Natural killer cell (primary cell): ENCODE measurements at places on chromosomes 3 and 15. TPM values are rescaled to one million over a fixed set of nuclear protein-coding genes. Genes with fewer than 3 reads are reported as not detected.

- DNase-seq: peak; percentile 71
Measured at GRCh38 chr3:184259878-184260723, 1.3 kb downstream of the CAMK2N2 start.

Gene GRIP2
- not detected for total RNA-seq

Gene CFAP20DC
- total RNA-seq: 0.20 TPM

- DNase-seq: no peak
Measured at GRCh38 chr3:126749547-126749875, 45.5 kb downstream of the CHCHD6 start.

Gene RARRES1
- total RNA-seq: not detected

DNA sequence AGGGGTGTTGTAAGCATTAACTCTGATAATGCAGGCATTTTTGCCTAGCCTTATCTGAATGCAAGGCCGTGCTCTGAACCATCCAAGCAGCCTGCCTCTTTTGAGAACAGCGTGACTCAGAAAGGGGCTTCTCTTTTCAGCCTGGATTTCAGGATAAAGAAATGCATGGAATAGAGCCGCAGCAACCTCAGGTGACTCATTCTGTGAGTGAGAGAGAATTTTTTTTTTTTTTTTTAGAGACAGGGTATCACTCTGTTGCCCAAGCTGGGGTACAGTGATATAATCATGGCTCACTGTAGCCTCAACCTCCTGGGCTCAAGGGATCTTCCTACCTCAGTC is 20.6 kb upstream of the PDE8A start:
- no peak for DNase-seq

Gene PLSCR5
- not detected for total RNA-seq

- DNase-seq: no peak
Measured at GRCh38 chr3:194087995-194088855, 47.7 kb upstream of the HES1 start.

Gene CPA3
- 1.1 TPM for total RNA-seq

DNA sequence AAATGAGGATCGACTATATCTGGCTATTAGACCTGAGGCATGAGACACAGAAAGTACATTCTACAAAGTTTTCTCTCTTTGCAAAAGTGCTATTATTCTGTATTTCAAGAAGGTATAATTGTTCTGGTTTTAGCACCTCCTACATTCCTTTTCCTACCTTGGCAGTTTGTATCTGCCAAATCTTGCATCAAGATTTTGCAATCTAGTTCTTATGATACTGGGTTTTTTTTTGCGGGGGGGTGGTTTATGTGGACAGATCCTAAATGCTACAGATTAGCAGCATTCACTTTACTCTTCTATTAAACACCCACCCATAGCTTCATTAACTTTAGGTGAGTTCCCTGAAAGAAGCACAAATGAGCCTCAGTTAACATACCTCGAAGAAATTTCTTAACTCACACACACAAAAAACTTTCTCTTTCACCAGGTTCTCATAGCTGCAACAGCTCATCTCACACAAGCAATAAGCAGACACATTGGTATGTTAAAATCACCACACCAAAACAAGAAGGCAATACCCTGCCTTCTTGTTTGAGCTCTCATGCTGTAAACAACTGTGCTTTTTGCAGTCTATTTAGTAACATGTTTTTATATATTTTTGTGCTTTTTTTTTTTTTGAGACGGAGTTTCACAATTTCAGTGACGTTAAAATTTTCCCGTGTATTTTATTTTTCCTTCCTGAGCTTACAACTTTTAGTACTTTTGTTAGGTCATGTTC is 73.0 kb upstream of the VGLL4 start:
- no peak for DNase-seq

Gene LRTM1
- total RNA-seq: not detected

DNA sequence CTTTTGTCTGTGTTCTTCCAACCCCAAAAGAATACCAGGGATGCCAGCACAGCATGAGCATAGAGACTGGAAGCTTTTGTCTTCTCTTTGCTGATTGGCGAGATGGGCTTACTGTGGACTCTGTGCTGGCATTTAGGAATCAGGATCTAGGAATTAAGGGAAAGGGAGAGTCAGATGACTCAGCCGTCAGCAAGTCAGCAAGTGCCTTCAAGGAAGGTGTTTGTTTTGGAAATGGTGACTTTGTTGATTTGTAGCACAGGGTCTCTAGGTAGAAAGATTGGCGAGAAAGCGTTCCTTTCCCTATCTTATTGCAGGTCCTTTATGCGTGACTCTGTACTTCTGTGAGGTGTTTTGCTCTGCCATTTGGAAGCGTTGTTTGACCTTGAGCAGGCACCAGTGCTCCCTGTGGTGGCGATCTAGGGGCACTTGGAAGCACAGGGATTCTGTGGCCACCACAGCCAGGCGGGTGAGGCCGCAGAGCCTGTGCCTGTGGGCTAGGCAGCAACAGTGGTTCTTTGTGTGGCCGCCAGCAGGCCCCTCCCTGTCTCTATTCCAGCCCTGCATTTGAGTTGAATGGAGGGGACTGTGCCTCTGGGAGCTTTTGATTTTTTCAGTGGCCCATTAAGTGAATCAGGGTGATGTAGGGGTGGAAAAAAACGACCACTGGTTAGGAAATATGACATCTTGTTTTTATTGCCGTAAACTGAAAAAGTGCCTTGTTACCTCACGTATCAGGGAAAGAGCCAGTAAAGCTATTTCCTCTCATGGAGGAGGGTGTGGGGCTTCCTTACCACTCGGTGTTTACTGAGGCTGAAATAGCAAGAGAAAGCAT is 19.0 kb downstream of the FAN1 start:
- no peak for DNase-seq

GRCh38 chr3:42772670-42773408 is at the start of gene CCDC13:
Gene CCDC13, minus strand, starts transcription at chr3:42773253. Its CDS starts 14,908 bp downstream, at chr3:42758345.
- DNase-seq: peak; percentile 88

Gene EPHB1
- total RNA-seq: 0.60 TPM

DNA sequence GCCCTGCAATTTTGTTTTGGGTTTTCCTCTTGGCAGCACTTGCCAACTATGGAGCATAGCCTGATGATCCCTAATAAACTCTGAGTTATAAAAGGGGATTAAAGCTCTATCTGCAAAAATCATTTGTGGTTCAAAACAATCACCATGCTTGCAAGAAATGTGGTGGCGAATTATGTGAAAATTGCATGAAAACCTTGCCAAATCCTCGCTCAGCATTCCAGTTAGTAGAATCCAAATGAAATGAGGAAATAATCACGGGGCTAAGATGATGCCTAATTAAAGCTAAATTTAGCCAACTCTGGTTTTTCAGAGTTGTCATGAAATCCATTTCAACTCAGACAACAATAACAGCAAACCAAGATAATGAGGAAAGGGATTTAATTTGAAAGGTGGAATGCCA is 73.0 kb upstream of the PROK2 start:
- DNase-seq: no peak

Gene TMEM212
- not detected for total RNA-seq

DNA sequence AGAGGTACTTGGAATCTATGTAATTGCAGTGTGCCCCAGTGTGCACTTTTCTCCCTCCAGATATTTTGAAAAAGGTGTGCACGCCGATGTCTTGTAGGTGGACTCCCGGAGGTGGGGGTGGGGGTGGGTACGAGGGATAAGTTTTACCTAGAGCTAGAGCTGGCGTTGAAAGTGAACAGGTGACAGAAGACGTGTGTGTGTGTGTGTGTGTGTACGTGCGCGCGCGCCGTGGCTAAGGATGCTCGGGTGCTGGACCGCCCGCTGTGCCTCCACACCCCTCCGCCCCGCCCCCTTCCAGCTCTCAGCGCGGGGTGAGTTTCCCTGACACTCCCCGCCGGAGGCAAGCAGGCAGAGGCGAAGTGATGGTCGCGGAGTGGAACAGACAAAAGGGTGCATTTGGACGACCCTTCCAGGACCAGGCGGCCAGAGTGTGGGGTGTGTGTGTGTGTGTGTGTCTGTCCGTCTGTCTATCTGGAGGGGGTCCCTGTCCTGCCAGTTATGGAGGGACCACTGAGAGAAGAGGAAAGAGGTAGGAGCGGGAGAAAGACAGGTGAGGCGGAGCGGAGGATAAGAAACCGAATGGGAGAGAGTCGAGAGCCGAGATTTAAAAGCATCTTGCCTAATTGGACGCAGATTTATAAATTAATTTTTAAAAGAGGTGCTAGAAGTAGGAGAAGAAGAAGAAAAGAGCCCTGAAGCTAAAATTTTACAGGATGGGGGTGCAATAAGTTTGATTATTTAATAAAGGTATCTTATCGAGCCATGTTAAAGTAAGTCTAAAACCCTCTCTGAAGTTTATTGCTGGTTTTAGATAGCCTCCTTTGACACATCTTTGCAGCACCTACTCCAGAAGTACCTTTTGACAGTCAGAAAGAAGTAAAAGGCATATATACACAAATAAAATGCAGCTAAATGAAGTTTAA is 335.8 kb upstream of the THRB start:
- DNase-seq: no peak

DNA sequence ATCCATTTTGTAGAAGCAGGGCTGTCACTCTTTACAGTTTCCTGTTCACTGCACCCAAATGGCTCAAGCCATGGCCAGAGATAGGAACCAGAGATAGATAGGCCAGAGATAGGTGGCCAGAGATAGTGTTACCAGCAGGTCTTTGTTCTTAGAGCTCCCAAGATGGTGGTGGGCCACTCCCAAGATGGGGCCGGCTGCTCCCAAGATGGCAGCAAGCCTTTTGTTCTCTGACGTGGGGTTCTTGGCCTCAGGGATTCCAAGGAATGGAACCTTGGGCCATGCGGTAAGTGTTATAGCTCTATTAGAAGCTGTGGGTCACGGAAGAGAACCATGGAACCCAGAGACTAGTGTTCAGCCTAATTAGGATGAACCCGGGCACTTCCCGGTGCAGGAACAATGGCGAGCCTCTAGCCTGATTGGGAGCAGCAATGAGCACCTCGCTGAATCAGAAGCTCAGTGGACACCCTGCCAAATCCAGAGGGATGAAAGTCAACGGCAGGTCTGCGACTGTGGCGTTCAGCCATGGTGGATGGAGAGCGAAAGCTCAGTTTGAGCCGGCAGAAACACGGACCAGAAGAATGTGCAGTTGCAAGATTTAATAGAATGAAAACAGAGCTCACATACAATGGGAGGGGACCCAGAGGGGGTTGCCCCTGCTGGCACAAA is 45.0 kb upstream of the CD96 start:
- DNase-seq: no peak

DNA sequence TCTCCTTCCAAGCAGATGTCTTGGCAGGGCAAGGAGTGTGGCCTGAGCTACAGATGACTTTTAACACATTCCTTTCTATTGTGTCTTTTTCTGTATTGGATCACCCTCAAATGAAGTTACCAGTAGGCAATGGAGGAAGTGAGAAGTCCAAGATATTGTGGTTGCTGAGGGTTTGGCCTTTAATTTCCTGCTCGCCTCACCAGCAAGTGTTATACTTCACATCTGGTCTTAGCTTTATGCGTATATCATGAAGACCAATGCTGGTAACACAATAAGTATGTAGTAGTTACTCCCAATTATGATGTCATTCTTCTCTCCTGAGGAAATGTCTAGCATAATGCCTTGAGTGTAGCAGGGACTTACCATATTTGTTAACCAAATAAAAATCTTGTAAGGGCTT is 179.9 kb downstream of the ZIC1 start:
- no peak for DNase-seq

- DNase-seq: no peak
Measured at GRCh38 chr3:100465892-100466777, 26.3 kb upstream of the TMEM45A start.

- DNase-seq: no peak
Measured at GRCh38 chr3:57968501-57968900, 39.7 kb upstream of the FLNB start.

Gene GHSR
- total RNA-seq: 1.3 TPM

Gene FAM81A
- total RNA-seq: not detected

Gene PRSS50
- 0.16 TPM for total RNA-seq

- no peak for DNase-seq
Measured at GRCh38 chr3:146974001-146974400, 368.9 kb upstream of the PLSCR5 start.

- DNase-seq: no peak
Measured at GRCh38 chr15:28786521-28786920, 61.9 kb downstream of the GOLGA6L7 start.

DNA sequence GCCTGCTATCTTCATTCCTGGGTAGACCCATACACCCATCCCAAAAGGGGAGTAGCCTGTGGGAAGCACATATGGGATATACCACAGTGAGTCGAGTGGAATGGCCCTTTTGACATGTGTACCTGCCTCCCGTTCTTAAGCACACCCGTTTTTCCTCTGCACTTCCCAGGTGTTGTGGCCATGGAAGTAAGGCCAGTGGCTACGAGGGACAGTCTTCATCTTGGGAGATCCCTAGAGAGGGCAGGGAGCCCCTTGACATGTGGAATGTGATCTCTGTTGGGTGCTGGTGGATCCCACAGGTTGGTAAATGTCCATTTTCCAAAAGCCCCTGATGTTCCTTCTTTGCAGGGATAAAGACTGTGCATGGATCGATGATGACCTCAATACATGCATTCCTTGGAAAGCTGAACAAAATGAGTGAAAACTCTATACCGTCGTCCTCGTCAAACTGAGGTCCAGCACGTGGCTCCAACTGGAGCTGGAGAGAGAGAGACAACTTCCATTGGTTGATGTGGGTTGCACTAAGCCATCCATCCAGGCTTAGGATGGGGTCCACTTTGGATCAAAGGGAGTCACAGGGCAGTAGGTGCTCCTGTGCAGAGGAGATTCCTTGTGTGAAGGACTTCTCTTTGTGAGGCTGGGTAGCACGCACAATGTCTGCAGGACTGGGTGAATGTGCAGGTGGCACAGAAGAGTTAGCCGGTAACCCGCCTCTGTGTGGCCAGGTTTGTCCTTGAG is 136.8 kb downstream of the SNRPN start:
- DNase-seq: no peak

Gene TIPIN
- 5.5 TPM for total RNA-seq

- DNase-seq: no peak
Measured at GRCh38 chr15:27234593-27234992, 263.6 kb downstream of the GABRG3 start.

- DNase-seq: no peak
Measured at GRCh38 chr15:88126695-88127431, 129.7 kb downstream of the NTRK3 start.

DNA sequence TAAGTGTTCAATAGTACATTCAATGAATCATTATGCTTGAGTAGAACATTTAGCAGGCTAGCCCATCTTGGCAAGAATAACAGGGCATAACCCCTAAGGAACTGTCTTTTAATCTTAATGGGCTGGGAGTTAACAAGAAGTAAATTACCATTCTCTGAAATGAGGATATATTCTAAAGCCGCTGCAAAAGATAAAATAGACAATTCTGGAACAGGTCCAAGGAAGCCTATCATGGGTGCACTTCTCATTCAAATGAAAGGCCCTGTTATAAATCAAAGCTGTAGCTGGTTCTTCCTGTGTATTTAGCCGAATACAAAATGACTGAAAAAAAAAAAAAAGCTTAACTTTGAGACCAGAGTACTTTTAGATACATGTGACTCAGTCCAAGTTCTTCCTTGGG is 15.6 kb downstream of the MTHFS start:
- DNase-seq: no peak
